ENCODE measurements at places on chromosomes 7 and 10.

DNA sequence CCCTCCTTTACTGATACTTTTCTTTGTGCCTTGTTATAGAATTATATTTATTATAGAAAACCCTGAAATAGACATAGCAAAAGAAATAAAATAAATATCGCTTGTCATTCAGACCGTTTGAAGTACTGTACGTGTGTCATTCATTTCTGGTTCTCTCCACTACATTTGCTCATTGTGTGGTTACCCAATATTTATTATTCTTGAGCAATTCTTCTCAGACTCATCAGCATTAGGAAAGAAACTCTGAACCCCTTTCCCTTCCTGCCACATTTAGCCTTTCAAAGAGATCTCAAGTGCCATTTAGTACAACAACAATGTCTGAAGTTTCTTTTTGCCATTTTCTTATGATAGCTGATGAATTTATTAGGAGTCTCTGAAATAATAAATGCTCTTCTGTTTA, 154.1 kb downstream of the KIAA1217 start:
- no peak for DNase-seq

DNA sequence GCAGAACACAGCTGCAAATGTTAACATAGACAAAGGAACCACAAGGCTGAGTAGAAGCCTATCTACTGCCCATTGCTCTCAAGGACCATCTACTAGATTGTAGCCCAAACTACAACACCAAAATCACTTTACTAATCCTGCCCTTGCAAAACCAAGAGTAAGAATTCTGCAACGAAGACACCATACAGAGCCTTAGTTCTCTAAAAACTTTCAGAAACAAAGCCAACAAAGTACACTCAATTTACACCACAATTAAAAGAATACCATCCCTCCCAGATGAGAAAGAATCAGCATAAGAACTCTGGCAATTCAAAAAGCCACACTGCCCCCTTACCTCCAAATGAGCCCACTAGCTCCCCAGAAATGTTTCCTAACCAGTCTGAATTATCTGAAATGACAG, 294.3 kb downstream of the CTNNA3 start:
- no peak for DNase-seq

DNA sequence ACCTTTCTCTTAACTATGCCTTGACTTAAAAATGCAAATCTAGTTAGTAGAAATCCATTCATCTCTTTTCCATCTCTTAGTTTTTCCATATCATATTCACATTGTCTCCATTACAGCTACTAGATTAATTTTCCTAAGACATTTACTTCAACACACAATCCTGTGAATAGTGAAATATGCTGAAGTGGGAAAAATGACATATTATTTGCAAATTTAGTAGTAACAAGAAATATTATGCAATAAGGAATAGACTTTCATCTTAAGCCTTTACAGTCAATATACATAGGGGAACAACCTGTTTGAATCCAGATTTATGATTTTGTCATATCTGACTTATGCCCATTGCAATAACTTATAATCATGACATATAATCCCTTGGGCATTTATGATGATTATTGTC, 277.0 kb upstream of the IMMP2L start:
- no peak for DNase-seq

DNA sequence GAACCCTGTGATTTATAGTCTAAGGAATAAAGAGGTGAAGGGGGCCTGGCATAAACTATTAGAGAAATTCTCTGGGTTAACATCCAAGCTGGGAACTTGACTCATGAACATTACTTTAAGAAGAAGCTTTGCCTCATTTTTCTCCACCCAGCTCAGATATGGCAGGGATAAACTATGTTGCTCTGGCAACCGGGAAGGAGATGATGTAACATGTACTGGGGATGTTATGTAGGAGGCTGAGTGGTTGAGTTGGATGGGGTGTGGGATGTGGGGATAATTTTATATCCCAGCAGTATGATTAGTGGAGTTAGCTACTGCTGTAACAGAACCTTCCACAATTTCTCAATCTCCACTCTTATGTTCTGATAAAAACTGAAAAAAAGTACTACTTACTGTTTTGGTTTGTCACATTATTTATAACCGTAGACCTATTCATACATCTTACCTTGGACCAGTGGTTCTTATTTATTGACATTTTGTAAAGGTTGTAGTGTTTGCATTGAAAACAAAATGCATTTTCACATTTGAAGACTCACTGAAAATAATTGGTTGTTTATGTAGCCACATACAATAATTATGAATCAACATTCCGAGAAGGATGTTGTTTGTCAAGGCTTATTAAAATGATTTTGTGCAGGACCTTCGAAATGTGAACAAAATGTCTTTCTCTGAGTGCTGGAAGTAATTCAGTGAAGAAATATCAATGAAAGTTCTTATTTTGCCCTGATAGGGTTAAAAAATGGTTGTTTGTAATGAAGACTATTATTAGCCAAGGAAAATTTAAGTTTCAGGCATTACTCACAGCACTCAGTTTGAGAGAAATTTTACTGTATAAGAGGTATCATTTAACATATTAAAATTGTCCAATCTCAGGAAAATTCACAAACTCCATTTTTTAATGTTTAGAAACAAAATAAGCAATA, 1.3 kb downstream of the OR2F2 start:
- DNase-seq = no peak

Data from left colon (tissue), 2 donors.